Spleen (tissue), 13 donors: ENCODE measurements at places on chromosomes 1 and 21. TPM values are rescaled to one million over a fixed set of nuclear protein-coding genes. Genes with fewer than 3 reads are reported as not detected.

The LHX8 gene
- total RNA-seq, result not detected

The EPS8L3 gene
- total RNA-seq, result not detected

The ETV3L gene
- not detected for total RNA-seq

The MEX3A gene
- 0.60 TPM for total RNA-seq

The ITLN2 gene
- not detected for total RNA-seq

The KCNN3 gene
- 10.0 TPM for total RNA-seq

The KLHDC8A gene
- total RNA-seq, result 0.17 TPM

The CNR2 gene
- 15.4 TPM for total RNA-seq

The RGS13 gene
- total RNA-seq, result 0.30 TPM

The C4BPB gene
- 0.40 TPM for total RNA-seq

The TRIM63 gene
- 0.19 TPM for total RNA-seq

The NCF2 gene
- 62.2 TPM for total RNA-seq

The LIN28A gene
- total RNA-seq, result not detected

The CFHR1 gene
- total RNA-seq, result 2.2 TPM

The KIF21B gene
- total RNA-seq, result 27.1 TPM

The CACHD1 gene
- 16.1 TPM for total RNA-seq

The RIPK4 gene
- total RNA-seq, result not detected

The TDRD5 gene
- not detected for total RNA-seq

The TNNI3K gene
- 4.1 TPM for total RNA-seq
